ENCODE measurements at places on chromosomes 4 and X.

GRCh38 chr4:132085105-132085504, 1064.0 kb upstream of the PCDH10 start:
- no peaks in the 10 kb centered on the region for H3K4me1 ChIP-seq
- no peak overlapping the region for H3K4me3 ChIP-seq
- no peaks in the 10 kb centered on the region for H3K27me3 ChIP-seq

- no peak overlapping the region for H3K27ac ChIP-seq
- DNase-seq, result no peak
- no peaks in the 10 kb centered on the region for H3K4me1 ChIP-seq
- H3K4me3 ChIP-seq, result no peak overlapping the region
These were observed 47.2 kb upstream of the RPS6KA3 start for GRCh38 chrX:20313899-20314298.

DNA sequence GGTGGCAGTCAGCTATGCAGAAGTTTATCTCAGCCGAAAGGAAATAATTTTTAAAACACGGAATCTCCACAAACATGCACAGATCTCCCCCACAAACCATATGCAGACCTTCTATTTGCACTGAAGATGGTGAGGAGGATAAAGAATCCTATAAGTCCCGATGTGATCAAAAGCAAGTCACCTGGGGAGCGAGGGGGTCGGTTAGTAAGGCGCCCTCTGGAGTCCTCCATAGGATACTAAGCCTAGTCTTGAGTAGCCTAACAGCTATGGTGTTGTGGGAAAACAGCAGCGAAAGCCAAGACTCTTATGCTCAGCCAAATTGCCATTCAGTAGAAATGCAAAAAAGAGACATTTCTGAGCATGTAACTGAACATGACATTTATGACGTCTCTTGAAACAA, 210.9 kb downstream of the FRMPD4 start:
- no peak overlapping the region for H3K4me3 ChIP-seq
- DNase-seq, result no peak
- no peaks in the 10 kb centered on the region for H3K27me3 ChIP-seq

- no peak overlapping the region for H3K4me3 ChIP-seq
- H3K27ac ChIP-seq, result no peak overlapping the region
- H3K27me3 ChIP-seq, result no peaks in the 10 kb centered on the region
- no peaks in the 10 kb centered on the region for H3K4me1 ChIP-seq
These were observed 106.6 kb upstream of the HS3ST1 start for GRCh38 chr4:11535333-11535732.

DNA sequence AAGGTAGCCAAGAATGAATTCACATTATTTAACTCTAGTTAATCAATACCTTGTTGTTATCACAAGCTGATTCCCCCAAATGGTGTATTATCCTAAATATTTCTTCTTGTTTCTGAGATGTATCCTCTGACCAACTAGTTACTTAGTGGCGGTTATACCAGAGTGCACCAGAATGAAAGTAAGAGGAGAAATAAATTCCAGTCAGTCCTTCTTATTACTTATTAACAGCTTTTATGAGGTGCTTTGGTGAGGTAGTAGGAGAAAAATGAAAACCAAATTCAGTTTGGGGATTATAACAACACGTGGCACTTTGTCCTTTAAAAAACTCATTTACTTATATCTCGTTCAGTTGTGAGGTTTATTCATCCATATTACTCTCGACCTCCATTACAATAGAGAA, 101.9 kb downstream of the AMMECR1 start:
- H3K27ac ChIP-seq, result no peak overlapping the region
- no peaks in the 10 kb centered on the region for H3K36me3 ChIP-seq
- H3K27me3 ChIP-seq, result no peaks in the 10 kb centered on the region

DNA sequence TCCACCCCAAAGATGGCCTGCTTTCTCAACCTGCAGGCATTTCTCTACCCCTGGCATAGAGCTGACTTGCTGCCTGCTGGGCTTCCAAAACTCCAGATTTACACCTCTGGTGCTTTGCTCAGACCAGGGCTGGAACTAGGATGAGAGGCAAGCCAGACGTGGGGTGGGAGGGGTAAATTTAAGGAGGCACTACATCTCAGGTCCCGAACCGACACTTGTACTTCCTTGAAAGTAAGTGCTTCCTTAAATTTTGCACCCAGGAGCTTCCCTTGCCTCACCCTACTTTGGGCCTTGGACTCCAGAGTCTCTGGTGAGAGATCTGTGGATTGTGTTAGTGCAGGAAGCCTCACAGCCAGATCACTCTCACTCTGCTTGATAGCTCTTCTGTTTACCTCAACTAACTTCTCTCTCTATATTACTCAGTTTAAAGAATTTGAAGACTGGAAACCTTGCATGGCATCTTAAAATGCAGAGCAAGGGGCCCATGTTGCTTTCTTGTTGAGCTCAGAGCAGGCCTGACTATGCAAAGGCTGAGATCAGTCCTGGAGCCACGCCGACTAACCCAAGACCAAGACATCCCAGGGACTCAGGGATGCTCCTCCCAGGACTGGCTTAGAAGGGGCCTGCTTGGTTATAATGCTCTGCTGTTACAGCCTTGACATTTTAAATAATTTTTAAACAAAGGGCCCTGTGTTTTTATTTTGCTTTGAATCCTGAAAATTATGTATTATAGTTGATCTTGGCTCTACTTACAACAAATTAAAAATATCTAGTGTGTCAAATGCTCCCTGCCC, 145.0 kb upstream of the LEF1 start:
- peak; percentile 1 for DNase-seq
- H3K36me3 ChIP-seq, result no peaks in the 10 kb centered on the region
- H3K4me1 ChIP-seq, result peaks cover 7% of the 10 kb centered on the region
- no peak overlapping the region for H3K4me3 ChIP-seq
- H3K27me3 ChIP-seq, result peaks cover 2% of the 10 kb centered on the region

- H3K27me3 ChIP-seq, result peaks cover 48% of the 10 kb centered on the region
These were observed 25.9 kb downstream of the HOPX start for GRCh38 chr4:56655209-56655626.

- H3K27ac ChIP-seq, result no peak overlapping the region
- H3K36me3 ChIP-seq, result no peaks in the 10 kb centered on the region
- H3K4me3 ChIP-seq, result no peak overlapping the region
- no peaks in the 10 kb centered on the region for H3K27me3 ChIP-seq
- H3K4me1 ChIP-seq, result no peaks in the 10 kb centered on the region
These were observed 353 bp upstream of the SMIM10 start for GRCh38 chrX:134990475-134990800.

Data from trophoblast cell (in vitro differentiated cells and primary cell).